Activated T-helper 2 cell treated with anti-CD3 and anti-CD28 coated beads, Interferon-gamma antibody, Interleukin-2, Interleukin-4, amounts not matched to agents 10 μg/mL and 5 μg/mL and 100 μg/mL, durations not matched to agents 14 hours and 24 hours and 36 hours (primary cell): ENCODE measurements at places on chromosomes 2 and 18. TPM values are rescaled to one million over a fixed set of nuclear protein-coding genes. Genes with fewer than 3 reads are reported as not detected.

The DNAJC27 gene
- total RNA-seq = 4.9 and 6.1 TPM in 2 replicates

The FN1 gene
- 4.5 and 6.3 TPM in 2 replicates for total RNA-seq

DNA sequence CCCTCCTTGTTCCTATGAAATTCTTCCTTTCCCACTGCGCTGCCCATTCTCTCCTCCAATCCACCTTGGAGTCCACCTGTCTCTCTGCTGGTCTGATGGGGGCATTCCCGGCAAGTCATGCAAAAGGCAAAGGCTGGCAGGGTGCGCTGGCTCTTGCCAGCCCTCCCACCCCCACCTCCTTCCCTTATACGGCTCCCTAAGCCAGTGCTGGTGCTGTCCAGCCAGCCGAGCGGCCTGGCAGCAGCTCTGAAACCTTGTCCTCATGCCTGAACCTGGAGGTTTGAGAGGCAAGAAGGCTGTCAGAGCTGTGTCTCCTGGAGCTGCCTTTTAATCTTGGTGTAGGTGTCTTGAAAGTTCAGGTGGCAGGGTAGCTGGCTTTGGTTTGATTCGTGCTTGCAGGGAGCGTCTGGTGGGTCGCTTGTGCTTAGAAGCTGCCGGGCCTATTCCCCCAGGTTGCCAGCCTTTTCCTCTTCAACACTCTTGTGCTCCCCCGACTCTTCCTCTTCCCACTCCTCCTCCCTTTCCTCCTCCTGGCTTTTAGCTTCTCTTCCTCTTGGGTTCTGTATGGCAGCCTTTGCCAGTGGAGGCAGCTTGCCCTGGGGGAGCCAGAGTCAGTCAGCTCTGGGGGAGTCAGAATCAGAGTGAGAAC, 748 bp downstream of the LIPG start:
- DNase-seq = no peak

The KLHL30 gene
- total RNA-seq = not detected in 2 replicates

The KCNF1 gene
- total RNA-seq = not detected in 2 replicates

The APOB gene
- total RNA-seq = not detected in 2 replicates

DNA sequence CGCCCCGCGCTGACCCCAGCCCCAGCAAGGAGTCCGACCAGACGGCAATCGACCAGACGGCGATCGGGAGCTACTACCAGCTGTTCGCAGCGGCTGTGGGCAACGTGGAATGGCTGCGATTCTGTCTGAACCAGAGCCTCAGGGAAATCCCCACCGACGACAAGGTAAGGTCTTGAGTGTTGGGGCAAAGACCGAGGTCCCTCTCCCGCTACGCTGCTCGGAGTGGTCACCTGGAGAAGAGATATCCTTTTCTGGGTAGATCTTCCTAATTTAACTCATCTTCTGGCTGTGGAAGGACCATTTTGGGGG, 704 bp downstream of the ANKRD53 start:
- DNase-seq = no peak

GRCh38 chr2:133390156-133390555, 178.1 kb downstream of the NCKAP5 start:
- DNase-seq = no peak

GRCh38 chr18:55355223-55355622, 232.8 kb downstream of the TCF4 start:
- DNase-seq = no peak

The IL36A gene
- 0.34 TPM in 1 of 2 replicates, not detected in the other for total RNA-seq

The TEKT4 gene
- 0.34 TPM in 1 of 2 replicates, not detected in the other for total RNA-seq

DNA sequence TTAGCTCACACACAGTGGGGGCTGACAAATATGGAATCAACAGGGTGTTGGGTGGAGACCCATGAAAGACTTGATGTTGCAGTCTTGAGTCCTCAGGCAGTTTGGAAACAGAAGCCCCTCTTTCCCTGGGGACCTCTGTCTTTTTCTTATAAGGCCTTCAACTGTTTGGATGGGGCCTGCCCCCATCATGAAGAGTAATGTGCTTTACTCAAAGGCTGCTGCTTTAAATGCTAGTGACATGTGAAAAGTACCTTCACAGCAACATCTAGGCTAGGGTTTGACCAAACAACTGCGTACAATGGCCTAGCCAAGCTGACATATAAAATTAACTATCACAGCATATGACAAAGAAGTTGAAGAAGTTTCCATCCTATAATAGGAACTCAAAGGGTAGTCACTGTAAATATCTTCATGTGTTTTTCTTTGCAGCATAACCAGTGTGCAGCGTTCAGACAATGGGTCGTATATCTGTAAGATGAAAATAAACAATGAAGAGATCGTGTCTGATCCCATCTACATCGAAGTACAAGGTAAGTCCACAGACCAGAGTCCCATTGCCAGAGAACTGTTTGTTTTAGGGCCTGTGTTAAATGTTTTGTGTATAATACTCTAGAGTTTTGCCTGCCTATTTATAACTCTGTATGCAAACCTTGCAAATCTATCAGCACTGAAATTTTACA, 46.3 kb downstream of the MERTK start:
- no peak for DNase-seq

The TMEM198 gene
- 3.8 and 4.9 TPM in 2 replicates for total RNA-seq

The CTDSP1 gene
- 114 and 115 TPM in 2 replicates for total RNA-seq

GRCh38 chr2:17271416-17271815, 246.8 kb downstream of the RAD51AP2 start:
- no peak for DNase-seq

The CDH2 gene
- 0.07 TPM in 1 of 2 replicates, not detected in the other for total RNA-seq

The EPB41L3 gene
- total RNA-seq = 1.6 and 1.9 TPM in 2 replicates

The IHH gene
- total RNA-seq = 0.09 TPM in 1 of 2 replicates, not detected in the other

DNA sequence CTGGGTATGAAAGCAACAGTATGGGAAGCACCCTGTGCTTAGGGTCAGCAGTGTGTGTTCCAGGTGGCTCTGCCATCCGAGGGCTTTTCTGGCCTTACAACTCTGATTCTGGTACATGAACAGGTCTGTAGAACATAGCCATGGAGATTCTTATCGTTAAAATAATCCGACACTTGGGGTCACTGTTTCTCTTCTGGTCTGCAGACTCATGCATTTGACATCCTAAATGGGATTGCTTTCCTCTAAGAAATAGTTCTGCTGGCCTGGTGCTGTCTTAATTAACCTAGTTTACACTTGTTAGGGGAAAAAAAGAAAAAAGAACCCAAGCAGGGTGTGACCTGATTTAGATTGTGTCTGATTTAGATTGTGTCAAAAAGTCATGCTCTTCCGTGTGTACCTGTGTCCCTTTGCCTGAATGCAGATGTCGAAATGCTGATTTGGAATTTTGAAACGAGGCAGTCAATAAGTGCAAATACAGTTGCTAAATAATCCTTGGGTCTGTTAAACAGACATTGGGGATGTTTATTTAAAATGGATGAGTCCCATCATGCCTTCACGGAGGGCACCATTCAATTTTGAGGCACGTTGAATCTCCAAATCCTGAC, 59.6 kb downstream of the TRPM8 start:
- DNase-seq = no peak

- DNase-seq = no peak
Measured at GRCh38 chr2:234453216-234453615, 43.7 kb downstream of the ARL4C start.

DNA sequence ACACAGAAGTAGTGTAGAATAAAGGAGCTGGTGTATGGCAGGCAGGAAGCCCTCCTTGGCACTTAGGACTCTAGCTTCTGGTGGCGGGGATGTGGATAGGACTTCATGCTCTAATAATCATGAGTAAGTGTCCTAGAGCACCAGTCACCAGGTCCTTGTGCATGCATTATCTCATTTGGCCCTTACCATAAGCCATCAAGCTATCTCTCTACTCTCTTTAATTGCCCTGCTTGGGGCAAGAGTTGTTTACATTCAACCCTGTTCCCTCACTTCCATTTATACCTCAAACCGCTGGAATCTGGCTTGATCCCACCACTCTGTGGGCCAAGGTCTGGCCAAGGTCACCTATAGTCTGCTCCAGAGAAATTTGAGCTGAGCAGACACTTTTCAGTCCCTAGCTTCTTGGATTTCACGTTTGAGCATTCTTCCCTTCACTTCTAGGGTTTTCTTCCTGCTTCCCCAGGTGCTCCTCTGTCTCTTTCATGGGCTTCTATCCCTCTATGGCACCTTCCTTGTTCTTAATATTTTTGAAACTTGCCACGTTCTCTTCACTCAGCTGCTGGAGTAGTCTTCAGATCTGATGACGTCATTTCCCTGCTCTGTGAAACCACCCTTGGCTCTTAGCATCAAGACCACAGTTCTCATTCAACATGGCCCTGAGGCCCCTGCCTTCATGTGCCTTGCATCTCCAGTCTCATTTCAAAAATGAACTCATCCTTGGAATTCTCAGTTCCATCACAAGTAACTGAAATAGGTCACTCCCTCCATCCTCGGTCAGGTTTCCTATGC, 94.9 kb upstream of the GATA6 start:
- DNase-seq = no peak

GRCh38 chr2:140695155-140695554, 1435.7 kb downstream of the LRP1B start:
- no peak for DNase-seq

The SKOR2 gene
- not detected in 2 replicates for total RNA-seq
